GM18507 (cell line): ENCODE measurements at places on chromosomes 13 and 19.

- no peak for DNase-seq
Measured at GRCh38 chr13:40172149-40172591, 494.3 kb downstream of the FOXO1 start.

- DNase-seq = no peak
Measured at GRCh38 chr13:90068658-90069057, 1278.8 kb upstream of the MIR17HG start.

- DNase-seq = no peak
Measured at GRCh38 chr13:113013303-113013702, 44.3 kb downstream of the MCF2L start.

DNA sequence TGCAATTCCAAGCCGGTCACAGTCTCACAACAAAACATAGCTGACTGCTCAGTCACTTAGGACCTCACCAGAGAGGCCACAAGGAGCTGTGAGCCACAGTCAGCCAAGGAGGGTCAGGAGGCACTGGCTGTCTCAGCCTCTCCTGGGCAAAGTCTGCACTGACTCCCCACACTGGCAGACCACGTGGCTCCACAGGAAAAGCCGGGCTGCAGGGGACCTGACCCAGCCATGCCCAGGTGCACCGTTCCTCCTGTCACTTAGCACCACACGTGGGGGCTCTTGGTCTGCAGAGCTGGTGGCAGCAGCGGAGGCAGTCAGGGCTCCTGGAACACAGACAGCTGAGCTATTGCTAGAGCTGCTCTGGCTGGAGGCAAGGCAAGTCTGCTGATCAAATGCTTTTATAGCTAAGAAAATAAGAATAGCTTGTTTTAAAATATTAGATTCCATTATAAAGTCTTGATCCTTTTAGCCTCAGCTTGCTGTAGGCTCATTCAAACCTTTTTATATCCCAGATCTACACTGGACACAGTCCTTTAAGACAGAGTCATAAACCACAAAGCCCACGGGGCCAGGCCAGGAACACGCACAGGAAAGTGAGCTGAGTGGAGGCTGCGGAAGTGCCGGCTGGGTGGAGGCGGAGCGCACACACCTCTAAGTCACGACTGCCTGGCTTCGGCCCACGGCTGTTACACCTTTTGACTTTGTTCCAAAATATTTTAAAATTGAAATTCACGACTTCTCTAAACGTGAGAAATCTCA is 744.1 kb downstream of the UQCRFS1 start:
- DNase-seq = no peak

DNA sequence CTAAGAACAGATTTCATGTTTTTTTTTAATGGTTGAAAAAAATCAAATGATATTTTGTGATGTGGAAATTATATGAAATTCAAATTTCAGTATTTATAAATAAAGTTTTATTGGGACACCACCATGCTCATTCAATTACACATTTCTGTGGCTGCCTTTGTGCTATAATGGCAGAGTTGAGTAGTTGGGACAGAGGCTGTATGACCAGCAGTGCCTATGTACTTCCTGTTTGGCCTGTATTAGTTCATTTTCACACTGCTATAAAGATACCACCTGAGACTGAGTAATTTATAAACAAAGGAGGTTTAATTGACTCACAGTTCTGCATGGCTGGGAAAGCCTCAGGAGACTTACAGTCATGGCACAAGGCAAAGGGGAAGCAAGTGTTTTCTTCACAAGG is 33.6 kb downstream of the AKAP11 start:
- no peak for DNase-seq

DNA sequence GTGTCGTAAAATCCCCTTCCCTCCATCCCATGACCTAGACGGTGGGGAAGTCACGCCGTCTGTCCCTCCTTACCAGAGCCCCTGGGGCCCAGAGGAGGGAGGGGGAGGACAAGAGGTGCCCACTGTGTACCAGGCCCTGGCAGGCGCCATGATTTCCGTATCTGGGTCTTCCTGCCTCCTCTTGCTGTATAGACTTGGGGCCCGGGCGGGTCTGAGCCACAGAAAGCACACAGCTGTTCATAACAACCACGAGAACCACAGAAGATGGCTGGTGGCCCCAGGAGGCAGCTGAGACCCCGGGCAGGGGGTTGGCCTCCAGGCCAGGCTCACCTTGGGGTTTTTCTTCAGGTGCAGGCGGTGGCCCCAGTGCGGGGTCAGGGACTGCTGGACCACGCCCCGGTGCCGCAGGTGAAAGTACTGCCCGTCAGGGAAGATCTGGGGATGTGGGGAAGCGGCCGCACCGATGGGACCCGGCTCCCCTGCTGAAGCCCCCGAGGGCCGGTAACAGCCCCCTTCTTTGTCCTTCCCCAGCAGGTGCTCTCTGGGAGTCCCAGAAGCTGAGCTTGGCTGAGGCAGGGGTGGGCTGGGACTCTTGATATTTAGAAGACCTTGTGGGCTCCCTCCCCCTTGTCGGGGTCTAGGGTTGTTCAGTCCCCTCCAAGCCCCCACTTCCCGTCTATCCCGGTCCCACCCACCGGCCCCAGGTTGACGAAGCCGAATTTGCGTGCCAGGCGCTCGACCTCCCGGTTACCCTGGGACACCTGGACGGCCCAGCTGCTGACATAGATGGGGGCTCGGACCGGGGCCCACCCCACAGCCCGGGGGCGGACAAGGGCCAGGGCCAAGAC is 463 bp downstream of the PCSK4 start:
- no peak for DNase-seq

GRCh38 chr13:44307844-44308243 is 65.8 kb upstream of the SERP2 start:
- no peak for DNase-seq

DNA sequence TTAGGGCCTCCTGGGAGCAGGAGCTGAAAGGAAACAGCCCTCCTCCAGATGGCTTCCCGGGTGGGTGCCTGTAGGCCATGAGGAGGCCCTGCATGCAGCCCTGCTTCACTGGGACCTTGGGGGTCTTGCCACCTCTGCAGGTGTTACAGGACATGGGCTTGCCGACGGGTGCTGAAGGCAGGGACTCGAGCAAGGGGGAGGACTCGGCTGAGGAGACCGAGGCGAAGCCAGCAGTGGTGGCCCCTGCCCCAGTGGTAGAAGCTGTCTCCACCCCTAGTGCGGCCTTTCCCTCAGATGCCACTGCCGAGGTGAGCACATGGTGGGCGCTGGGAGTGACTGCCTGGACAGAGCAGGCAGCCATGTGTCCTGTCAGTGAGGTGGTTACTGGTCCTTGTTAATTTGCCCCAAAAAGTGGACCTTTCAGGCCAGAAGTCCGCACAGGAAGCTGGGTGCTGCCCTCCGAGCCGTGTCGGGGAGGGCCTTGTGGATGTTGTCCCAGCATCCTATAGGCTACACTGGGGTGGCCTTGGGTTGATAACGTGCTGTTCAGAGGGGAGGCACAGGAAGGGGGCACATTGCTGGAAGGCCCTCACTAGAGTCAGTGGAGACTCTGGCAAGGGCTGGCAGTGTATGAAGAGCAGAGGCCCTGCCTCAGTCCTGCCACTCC is 18.7 kb upstream of the QTRT1 start:
- DNase-seq = no peak
